ENCODE measurements at places on chromosomes 5 and 9.

DNA sequence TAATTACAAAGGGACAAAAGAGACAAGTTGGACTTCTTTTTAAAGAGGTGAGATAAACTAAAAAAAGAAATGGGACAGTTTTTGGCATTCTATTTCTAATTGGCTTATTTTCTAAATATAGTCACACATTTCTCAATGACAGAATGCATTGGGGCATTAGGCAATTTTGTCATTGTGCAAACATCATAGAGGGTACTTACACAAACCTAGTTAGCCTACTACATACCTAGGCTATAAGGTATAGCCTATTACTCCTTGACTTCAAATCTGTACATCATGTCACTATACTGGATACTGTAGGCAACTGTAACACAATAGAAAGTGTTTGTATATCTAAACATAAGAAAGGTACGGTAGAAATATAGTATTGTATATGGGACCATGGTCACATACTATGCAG, 56.1 kb downstream of the LSM11 start:
- DNase-seq: no peak

- no peak for DNase-seq
These were observed 468.9 kb downstream of the ACTL7B start for GRCh38 chr9:108386859-108387384.

- peak; percentile 45 for DNase-seq
These were observed 29.5 kb downstream of the POU4F3 start for GRCh38 chr5:146368137-146368536.

GRCh38 chr9:70488098-70488792, 73.8 kb upstream of the KLF9 start:
- DNase-seq: peak; percentile 8

DNA sequence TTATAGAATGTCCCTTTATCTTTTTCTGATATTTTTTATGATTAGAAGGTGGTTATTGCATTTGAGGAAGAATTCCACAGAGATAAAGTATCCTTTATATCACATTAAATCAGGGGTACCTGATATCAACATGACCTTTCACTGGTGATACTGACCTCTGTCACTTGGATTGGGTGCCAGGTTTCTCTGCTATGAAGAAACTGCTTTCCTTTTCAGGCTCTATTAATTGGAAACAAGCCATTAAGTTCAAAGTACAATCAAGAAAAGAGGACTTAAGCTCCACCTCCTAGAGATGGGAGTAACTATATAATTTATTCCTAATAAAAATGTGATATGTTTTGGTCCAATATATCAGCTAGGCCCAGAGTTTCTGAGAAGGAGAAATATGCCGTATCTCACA, 514.6 kb upstream of the TYRP1 start:
- no peak for DNase-seq

- peak; percentile 59 for DNase-seq
These were observed 473 bp downstream of the ZBTB34 start for GRCh38 chr9:126860757-126861466.

- DNase-seq: peak; percentile 33
These were observed 3.3 kb downstream of the RNF20 start for GRCh38 chr9:101536938-101537337.

DNA sequence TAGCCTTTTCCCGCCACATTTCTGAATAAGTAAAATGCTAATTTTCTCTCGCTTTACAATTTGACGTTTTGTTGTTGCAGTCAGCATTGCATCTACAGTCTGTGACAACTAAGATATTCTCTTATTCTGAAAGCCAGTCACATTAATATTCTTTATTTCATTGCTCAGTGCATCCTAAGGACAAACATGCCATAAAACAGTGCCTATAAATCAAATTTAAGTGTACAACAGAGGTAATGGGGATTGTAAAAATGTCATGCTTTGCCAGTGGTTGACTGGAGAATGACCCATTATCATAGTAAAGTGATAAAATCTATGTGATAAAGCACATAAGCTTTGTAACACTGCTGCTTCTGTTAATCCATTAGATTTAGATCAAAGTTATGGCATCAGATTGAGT, 1850.0 kb upstream of the ACO1 start:
- no peak for DNase-seq

- no peak for DNase-seq
These were observed 814.5 kb downstream of the MTRR start for GRCh38 chr5:8683496-8683895.

GRCh38 chr5:54700986-54701578, 183.5 kb downstream of the SNX18 start:
- no peak for DNase-seq

DNA sequence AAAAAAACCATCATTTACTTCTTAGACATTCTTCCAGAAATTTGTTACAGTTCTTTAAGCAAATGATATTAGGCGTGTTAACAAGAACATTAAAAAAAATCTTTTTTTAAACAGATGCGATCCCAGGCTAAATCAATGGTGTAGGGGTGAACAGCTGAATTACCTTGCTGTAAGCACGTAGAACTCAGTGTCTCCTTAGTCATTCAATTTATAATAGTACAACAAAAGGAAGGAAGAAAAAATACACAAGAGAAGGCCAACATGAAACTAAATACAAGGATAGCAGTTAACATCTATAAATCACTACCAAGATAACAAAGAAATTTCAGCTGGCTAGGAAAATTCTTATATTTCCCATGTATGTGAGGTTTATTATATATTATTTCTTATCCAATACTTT, 35.4 kb downstream of the AGXT2 start:
- no peak for DNase-seq

DNA sequence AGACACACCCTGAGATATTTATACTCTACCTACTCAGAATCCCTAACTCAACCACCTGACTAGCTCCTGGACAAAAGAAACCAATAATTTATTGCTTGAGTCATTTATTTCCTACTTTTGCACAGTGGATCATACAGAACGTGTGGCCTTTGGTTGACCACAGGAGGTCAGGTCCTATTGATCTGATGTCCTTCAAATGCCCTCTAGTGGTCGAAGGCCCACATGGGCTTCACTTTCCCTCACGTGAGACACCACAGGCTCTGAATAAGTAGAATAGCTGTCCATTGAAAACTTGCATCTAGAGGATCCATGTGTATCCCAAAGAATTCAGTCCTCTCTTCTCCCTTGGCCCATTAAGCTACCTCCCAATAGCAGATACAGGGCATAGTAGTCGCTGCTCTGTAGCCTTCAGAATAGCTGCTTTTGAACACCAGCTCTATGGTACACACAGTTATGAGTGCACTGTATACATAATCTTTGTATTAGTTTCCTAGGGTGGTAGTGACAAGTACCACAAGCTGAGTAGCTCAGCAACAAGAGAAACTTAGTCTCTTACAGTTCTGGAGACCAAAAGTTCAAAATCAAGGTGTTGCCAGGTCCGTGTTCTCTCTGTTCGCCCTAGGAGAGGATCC, 177.6 kb upstream of the SMARCA2 start:
- peak; percentile 61 for DNase-seq

DNA sequence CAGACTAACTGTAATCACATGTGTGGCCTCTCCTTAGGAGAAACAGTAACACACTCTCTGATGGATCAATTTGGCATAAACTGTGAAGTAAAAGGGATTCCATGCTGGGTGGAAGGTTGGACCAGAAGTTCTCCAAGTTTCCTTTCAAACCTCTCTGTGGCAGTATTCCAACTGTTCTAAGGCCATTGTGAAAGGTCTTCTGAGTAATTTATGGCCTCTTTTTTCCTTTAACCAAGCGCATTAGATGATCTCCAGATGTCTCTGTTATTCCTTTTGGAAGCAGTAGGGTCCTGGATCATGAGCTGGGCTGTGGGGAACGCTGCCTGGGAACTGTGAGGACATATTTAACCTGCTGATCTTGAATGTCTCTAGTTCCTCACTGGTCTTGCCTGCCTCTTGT, 80.6 kb upstream of the IL6ST start:
- no peak for DNase-seq

- no peak for DNase-seq
These were observed 5.8 kb upstream of the PAPPA start for GRCh38 chr9:116147821-116148220.

- DNase-seq: no peak
These were observed 158.5 kb upstream of the CLINT1 start for GRCh38 chr5:158017469-158017868.

DNA sequence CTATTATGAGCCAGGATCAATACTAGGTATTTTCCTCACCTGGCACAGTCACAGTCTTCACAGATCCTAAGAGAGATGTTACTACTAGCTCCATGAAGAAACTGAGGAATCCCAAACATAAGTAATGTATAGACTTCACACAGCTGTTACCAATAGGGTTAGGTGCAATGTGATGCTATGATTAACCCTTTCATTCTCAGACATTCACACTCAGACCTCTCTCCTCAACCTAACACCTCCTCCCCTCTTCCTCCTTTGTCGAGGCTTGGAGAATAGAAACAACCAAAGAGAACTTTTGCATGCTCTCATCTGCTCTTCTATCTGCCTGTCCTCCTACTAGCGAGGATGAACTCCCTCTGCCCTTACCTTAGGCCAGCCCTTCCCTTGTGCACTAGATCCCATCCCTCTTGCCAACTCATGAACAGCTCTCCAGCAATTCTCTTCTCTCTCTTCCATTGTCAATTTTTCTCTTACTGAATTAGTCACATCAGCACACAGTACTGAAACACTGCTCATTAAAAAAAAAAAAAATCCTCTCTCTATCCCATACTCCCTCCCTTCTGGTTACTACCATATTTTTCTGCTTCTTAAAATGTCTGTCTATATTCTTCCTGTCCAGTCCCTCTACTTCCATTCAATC, 47.7 kb downstream of the MAPKAP1 start:
- no peak for DNase-seq

DNA sequence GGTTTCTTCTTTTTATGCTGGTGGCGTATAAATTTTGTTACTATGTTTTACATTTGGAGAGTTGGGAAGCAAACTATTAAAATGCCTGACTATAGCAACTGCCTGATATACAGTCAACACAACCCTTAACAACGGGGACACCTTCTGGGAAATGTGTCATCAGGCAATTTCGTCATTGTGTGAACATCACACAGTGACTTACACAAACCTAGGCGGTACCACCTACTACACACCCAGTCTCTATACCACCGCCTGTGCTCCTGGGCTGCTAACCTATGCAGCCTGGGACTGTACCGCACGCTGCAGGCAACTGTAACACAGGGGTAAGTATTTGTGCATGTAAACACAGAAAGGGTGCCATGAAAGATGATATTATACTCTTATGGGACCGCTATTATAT, 1.3 kb upstream of the CDHR2 start:
- DNase-seq: no peak

- no peak for DNase-seq
These were observed 191.3 kb downstream of the DMAC1 start for GRCh38 chr9:7608261-7608660.

- DNase-seq: no peak
These were observed 158.5 kb upstream of the ELL2 start for GRCh38 chr5:96120120-96120519.

GRCh38 chr5:160456480-160457177, 35.0 kb downstream of the PTTG1 start:
- no peak for DNase-seq

- DNase-seq: peak; percentile 70
These were observed 146.4 kb downstream of the PALM2AKAP2 start for GRCh38 chr9:109926421-109926869.

- DNase-seq: no peak
These were observed 248.2 kb downstream of the EFNA5 start for GRCh38 chr5:107422494-107422893.

DNA sequence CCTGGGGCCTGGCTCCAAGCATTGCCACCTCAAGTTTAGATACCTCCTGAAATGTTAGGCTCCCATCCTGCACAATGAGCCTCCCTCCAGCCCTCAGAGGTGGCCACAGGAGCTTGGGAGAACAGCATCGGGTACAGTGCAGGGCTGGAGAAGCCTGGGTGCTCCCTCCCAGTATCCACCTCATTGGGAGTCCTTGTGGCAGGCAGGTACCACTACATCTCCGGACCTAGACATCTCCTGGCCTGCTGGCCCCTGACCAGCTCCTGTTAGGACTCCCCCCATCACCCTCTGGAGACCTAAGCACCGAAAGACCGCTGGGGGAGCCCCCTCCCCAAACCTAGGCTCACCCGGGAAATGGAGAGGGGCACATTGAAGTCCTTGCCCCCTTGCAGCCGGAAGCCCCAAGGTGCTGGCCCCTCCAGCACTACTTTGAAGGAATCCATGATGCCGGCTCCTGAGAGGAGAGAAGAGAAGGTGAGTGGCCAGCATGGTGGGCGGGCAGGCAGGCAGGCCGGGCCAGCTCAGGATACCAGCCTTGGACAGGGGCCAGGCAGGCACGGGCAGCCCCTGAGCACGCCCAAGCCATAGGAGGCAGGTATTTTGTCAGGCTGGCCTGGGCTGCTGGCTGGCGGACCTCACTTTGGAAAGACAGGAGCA, 1.2 kb downstream of the PDLIM7 start:
- DNase-seq: peak; percentile 62

DNA sequence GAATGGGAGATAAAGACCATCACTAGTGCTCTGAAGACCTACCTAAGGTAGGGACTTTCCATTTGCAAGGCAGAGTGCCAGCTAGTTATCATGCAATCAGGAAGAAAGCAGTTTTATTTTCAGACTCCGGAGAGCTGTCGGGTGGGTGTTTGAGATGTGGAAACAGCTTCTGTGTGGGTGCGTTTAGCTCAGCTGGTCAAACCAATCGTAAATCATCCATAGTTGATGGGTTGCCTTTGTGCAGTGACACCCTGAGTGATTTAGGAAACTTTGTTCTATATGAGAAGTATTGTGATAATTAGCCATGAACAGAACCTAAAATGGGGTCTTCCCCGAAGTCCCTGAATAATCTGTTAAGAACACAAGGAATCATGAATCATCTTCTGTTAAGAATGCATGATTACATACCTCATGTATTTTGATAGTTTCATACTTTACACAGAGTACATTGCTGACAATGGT, 284.3 kb downstream of the ARHGAP26 start:
- DNase-seq: peak; percentile 85

GRCh38 chr5:151285683-151286082, 17.9 kb downstream of the SLC36A3 start:
- DNase-seq: no peak
